ENCODE measurements at places on chromosomes 2 and 18.

- no peak for DNase-seq
These were observed 39.6 kb downstream of the RAB3GAP1 start for GRCh38 chr2:135091681-135092080.

DNA sequence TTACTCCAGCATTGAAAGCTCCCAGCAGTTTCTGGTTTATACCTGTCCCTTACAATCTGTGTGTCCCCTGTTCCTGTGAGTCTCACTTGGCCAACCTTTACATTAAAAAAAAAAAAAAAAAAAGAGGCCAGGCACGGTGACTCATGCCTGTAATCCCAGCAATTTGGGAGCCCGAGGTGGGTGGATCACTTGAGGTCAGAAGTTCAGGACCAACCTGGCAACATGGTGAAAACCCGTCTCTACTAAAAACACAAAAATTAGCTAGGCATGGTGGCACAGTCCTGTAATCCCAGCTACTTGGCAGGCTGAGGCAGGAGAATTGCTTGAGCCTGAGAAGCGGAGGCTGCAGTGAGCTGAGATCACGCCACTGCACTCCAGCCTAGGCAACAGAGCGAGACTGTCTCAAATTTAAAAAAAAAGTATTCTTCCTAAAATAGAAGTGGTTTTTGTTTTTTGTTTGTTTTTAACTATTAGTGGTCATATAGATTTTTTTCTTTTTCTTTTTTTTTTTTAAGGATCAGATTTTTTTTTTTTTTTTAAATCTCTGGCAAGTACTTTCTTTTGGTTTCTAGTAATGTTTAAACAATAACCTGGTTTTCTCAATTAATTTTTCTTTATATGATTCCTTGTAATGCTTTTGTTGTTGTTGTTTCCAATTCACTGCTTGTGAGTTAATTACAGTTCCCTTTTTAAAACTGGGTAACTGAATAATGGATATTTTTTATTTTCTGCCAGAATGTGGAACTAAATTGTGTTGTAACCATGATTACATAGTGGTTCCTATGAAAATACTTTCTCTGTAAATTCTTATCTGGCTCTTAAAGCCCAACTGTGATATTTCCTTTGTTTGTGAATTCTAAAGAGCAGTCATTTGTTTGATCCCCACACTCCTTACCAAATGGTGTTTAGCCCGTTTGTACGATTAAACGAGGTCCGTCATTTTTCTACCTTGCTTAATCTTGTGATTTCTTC is 116.8 kb downstream of the CTAGE1 start:
- no peak for DNase-seq

GRCh38 chr18:49813069-49813318 is 339 bp downstream of the ACAA2 start:
- DNase-seq: no peak

GRCh38 chr2:20677301-20678085 is 10.5 kb downstream of the GDF7 start:
- no peak for DNase-seq

DNA sequence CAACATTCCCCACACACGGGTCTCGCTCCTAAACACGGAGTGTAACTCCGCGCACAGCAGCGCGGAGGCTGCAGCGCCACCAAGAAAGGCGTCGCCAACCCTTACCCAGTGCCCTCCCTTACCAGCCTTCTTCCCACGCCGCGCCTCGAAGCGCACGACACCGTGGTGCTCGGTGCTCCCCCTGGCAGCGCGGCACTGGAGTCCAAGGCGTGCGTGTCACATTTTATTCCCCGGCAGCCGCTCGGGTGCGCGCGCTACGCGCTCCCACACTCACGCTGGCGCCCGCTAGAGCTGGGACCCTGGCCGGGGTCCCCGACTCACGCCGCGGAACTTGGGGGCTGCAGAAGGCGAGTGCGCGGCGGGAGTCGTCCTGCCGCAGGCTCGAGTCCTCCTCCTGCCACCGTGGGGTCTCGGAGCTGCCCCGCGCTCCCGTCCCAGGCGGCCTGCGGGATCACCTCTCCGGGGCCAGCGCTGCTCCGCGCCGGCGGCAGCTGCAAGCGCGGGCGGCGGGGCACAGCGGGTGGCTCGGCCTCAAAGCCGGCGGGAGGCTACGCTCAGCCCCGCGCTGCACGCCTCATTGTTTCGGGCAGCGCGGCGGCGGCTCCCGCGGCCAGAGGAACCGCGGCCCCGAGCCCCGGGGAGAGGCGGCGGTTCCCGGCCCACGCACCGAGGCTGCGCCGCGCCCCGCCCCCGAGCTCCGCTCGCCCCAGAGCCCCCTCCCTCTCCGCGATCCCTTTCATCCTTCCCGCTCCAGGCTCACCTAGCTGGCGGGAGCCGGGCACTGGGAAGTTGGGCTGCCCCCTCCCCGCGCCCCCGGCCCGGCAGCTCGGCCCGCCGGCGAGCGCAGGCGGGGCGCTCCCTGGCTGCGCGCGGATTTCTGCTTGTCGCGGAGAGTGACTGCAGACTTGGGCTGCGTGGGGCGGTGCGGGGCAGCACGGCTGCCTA is at the start of gene ST6GAL2:
ST6GAL2 (minus strand) TSS at position 197 of the 945 bp plus-strand sequence. CDS start 42,190 bp downstream, outside the sequence.
- no peak for DNase-seq

DNA sequence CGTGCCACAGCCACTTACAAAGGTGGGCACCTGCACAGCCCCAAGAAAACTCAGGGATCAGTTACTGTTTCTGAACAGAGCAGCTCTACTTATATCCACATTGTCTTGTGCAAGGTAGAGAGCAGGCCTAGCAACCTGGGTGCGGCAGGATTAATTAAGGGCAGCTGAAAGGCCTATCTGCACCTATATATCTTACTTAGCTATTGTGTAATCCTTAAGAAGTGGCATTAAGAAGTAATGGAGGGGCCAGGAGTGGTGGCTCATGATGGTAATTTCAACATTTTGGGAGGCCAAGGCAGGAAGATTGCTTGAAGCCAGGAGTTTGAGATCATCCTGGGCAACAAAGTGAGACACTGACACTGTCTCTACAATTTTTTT is 12.8 kb upstream of the ARL5A start:
- DNase-seq: no peak

- DNase-seq: no peak
These were observed 56.7 kb downstream of the GPR39 start for GRCh38 chr2:132473174-132473883.

DNA sequence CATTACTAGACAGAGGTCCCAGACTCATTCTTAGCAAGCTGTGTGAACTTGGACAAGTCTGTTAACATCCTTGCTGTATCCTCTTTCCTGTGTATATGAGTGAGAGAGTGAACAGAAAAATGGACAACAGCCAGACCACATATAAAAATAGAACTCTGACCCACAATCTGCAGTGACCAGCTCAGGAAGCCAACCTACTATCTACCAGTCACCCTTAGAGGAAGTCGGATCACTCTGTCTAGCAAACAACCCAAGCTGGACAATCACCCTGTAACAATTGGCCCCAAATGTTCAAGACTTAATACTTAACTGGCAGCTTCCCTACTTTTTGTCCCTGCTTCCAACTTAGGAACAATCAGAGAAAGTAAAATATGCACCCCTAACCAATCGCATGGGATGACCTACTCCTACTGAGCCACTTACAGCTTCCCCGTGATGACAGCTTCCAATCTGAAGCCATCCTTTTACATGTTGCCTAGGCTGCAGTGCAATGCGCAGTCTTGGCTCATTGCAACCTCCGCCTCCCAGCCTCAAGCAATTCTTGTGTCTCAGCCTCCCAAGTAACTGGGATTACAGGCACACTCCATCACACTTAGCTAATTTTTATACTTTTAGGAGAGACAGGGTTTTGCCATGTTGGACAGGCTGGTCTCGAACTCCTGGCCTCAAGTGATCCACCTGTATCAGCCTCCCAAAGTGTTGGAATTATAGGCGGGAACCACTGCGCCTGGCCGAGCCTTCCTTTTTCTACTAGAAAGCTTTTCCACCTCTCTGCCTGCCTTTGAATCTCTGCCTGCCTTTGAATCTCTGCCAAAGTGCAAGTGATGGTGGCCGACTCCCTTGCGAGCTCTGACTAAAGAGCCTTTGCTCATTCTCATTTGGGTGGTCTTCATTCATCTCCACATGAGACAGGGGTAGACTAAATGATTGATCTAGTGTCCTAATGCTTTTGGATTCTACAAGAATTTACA is 158.3 kb upstream of the NDUFV2 start:
- DNase-seq: no peak

DNA sequence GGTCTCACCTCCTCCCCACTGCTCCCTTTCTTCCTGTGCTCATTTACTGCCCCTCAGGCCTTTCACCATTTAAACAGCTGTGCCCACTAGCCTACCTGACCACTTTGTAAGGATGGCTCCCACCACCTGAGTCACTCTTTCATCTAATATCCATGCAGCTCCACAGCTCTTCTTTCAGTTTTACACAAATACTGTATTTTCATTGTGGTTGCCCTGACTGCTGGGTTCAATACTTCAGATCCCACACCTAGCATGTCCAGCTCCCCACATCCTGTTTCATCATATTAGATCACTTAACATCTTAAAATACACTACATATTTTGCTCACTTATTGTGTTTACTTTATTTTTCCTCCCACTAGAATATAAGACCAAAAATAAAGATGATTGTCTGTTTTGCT is 1110.6 kb downstream of the TSN start:
- DNase-seq: no peak

DNA sequence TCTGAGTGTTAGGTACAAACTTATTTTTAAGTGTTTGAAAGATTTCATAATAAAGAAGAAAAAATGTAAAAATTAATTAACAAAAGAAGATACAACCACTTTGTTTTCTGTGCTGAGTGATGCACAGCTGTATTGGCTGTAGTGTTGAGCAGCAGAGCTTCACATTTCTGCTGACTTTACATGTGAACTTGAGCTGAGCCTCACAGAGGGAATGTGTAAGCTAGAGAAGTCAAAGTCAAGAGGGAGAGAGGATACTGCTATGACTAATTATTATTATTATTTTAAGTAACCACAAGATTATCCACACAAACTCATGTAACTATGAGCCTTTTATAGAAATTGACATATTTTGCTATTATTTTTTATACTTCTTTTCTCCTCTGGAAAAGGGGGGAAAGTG is 159.1 kb upstream of the ZSWIM2 start:
- no peak for DNase-seq

DNA sequence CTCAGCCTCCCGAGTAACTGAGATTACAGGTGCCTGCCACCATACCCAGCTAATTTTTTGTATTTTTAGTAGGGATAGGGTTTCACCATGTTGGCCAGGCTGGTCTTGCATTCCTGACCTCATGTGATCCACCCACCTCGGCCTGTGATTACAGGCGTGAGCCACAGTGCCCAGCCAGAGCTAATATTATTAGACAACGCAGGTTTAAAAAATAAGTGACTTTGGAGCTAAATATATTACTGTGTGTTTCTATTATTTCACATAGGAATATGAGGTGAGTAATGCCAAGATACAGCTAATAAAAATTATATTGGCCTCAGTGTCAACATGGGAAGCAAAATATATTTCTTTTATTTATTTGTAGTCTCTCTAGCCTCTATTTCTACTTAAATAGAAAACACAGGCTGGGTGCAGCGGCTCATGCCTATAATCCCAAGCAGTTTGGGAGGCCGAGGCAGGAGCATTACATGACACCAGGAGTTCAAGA is 120.2 kb downstream of the C2orf74 start:
- no peak for DNase-seq

DNA sequence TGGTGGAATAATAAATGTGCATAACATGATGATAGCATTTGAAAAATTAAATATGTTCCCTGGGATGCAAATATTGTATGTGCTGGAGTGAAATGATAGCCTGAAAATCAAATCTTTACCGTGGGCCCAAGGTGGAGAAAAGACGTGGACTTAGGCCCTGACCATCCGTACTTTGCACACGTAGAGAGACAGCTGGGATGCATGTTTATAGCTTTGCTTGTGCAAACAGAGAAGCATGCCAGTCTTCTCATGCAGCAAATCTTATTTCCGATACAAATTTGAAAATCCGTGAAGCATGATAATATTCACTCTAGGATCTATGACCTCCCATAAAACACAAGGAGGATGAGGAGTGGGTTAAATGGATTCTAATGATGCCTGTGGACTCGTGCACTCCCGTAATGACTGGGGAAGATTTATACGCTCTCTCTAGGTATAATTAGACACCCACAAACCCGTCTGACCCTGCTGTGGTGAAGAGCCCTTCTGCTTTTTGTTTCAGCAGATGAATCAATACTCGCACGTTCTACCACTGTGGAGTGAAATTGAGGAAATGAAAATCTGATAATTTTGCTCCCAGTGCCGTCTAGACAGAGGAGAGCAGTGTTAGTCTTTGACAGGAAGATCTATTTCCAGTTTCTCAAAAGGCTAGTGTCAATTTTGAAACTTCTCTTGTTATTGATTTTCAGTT is 810.3 kb upstream of the SALL3 start:
- no peak for DNase-seq

- no peak for DNase-seq
These were observed 36.3 kb upstream of the CTDP1 start for GRCh38 chr18:79643054-79643984.

DNA sequence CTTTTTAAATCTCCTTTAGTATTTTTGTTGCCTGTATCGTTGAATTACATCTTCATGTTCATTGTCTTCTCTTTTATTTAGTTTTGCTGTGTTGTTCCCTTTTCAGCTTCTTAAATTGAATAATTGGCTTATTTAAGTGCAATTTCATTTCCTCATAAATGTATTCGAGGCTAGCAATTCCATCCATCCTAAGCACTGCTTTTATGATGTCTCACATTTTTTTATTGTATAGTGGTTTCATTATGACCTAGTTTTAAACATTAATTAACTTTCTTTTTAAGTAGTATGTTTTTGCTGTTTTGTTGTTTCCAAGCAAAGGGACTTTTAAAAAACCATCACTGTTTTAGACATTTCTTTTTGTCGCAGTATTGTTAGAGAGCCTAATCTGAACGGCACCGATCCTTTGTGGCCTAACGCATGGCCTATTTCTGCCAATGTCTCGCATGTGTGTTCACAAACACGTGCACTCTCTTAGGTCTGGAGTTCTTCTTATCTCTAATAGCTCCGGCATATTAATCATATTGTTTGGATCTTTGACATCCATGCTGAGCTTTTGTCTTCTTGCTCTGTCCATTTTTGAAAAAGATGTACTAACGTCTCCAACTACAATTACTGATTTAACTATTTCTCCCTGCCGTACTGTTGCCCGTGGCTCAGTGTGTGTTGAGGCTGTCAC is 59.6 kb upstream of the ZNF516 start:
- no peak for DNase-seq

DNA sequence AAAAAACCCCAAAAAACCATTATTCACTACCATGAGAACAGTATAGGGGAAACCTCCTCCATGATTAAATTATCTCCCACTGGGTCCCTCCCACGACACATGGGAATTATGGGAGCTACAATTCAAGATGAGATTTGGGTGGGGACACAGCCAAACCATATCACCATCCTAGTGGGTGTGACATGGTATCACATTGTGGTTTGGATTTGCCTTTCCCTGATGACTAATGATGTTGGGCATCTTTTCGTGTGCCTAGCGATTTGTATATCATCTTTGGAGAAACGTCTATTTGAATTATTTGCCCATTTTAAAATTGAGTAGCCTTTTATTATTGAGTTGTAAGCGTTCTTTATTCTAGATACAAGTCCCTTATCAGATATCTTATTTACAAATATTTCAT is 8.7 kb upstream of the ASAP2 start:
- no peak for DNase-seq

GRCh38 chr2:216533609-216534008 is 35.0 kb downstream of the RPL37A start:
- no peak for DNase-seq

- DNase-seq: no peak
These were observed 73.6 kb downstream of the SPATS2L start for GRCh38 chr2:200380091-200380561.

All from activated CD8-positive, alpha-beta memory T cell treated with anti-CD3 and anti-CD28 coated beads for 1 hour (primary cell).